ENCODE measurements at places on chromosomes 1 and 21. TPM values are rescaled to one million over a fixed set of nuclear protein-coding genes. Genes with fewer than 3 reads are reported as not detected.
A peak's percentile ranks its signal among the peaks of the same experiment; 100 is the strongest.

DNA sequence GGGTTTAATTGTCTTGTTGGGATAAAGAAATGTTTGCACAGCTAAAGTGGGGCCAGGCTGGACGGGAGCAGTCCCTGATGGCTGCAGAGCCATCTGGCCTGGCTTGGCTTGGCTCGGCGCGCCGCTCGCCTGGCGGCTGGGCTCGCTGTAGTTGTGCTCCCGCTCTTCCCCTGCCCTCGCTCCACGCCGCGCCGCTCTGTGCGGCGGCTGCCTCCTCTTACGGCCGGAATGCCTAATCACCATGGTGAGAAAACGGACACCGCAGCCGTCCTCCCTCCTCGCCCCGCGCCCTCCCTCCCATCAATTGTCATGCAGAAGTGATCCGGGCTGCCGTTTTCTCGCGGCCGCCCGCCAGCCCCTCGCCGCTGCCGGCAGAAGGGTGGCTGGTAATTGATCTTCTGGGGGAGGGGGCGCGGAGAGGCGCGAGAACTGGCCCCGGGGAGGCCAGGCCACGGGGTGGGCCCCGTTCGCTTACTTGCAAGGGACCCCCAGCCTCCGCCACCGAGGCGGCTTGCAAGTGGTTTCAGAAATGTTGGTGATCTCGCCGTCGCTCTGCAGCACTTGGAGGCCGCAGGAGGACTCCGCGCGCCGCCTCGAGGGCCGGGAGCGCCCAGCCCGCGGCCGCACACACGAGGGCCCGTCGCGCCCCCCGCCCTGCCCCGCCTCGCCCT lies 12.4 kb downstream of the RNF220 start:
- no peak for DNase-seq

DNA sequence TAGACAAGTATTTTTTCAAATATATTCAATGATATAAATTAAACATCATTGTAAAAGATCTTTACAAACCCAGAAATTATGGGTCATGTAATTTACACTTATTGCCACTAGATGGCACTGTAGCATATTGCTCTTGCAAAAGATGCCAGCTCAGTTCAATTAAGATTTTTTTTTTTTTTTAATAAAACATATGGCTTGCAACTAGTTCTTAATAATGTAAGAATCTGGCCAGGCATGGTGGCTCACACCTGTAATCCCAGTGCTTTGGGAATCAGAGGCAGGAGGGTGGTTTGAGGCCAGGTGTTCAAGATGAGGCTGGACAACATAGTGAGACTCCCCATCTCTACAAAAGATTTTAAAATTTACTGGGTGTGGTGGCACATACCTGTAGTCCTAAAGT lies 49.4 kb upstream of the DESI2 start:
- DNase-seq, result peak; percentile 13

GRCh38 chr1:56904663-56905397 lies 50.2 kb downstream of the C8A start:
- DNase-seq, result no peak

CCDC17 gene
- 1.1 TPM for total RNA-seq

PYHIN1 gene
- total RNA-seq, result not detected
